ENCODE measurements at places on chromosomes 2 and 18.

- no peak for DNase-seq
These were observed 17.0 kb upstream of the PKDCC start for GRCh38 chr2:42030829-42031228.

GRCh38 chr2:71455741-71456569 lies 2.6 kb downstream of the DYSF start:
- DNase-seq: no peak

- DNase-seq: no peak
These were observed 51.2 kb downstream of the INHBB start for GRCh38 chr2:120396861-120397811.

DNA sequence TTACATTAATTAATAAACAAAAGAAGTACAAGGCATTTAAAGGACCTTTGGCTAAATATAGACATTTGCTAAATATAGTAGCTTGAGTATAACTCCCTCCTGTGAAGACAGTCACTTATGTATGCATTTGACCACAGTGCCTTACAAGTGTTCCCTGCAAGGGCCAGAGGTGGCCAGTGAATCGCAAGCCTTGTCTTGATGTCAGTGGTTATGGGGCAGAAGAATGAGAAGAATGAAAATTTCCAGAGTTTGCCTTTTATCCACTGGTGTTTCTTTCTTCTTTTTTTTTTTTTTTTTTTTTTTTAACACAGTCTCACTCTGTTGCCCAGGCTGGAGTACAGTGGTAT lies 1.8 kb downstream of the LRRFIP1 start:
- DNase-seq: no peak

GRCh38 chr2:234031207-234031606 lies 19.3 kb upstream of the SPP2 start:
- DNase-seq: no peak

- no peak for DNase-seq
These were observed 15.8 kb downstream of the PMAIP1 start for GRCh38 chr18:59915606-59916005.

DNA sequence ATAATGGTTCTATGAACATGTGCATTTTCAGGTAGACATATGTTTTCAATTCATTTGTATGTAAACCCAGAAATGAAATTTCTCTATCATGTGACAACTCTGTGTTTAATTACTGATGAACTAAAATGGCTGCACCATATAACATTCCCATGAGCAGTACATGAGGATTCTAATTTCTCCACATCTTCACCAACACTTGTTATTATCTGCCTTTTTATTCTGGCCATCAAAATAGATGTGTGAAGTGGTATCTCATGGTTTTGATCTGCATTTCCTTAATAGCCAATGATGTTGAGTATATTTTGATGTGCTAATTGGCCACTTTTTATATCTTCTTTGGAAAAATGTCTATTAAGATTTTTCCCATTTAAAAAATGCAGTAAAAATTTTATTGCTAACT lies 205.1 kb upstream of the SMAD7 start:
- DNase-seq: no peak

DNA sequence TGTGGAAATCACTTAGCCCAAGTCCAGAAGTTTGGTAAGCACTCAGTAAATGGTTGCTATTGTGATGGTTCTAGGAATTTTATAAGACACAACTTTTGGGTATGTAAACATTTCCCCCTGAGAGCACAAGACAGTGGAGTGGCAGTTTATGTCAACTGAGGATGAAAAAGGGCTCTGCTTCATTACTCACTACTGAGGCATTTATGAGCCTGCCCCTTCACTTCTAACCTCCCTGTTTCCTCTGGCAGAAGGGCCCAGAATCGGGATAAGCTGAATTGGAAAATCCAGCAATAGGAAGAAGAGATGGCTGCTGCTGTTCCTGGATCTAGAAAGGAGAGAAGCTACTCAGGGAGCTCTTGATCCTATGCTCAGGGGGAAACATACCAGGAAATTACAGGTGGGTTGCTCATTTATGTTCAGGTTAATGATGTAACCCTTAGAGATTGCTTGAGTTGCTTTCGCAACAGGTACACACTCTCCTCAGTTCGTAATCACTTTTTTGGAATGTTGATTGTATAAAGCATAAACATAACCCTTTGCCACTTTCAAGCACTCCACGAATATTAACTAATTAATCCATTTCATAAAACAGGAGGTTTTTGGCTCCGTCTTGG lies 46.3 kb downstream of the ADCYAP1 start:
- DNase-seq: no peak

DNA sequence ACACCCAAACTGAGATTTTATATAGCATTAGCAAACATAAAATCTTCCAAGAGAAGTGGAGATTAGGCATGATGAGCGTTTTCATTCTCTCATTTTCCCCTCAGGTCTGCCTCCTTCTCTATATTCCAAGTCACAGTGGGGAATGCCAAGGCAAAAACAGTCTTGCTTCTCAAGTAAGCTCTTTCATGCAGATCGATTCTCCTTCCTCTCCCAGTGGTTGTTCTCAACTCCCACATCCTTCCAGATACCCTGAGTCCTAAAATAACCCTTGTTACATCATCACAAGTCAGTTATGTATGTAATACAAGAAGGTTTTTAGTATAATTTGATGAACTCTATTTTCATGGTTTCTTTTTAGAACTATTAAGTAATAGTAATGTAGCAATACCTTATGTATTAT lies 150.6 kb downstream of the TXNL1 start:
- no peak for DNase-seq

GRCh38 chr18:44238454-44238853 lies 442.2 kb upstream of the SETBP1 start:
- DNase-seq: no peak

DNA sequence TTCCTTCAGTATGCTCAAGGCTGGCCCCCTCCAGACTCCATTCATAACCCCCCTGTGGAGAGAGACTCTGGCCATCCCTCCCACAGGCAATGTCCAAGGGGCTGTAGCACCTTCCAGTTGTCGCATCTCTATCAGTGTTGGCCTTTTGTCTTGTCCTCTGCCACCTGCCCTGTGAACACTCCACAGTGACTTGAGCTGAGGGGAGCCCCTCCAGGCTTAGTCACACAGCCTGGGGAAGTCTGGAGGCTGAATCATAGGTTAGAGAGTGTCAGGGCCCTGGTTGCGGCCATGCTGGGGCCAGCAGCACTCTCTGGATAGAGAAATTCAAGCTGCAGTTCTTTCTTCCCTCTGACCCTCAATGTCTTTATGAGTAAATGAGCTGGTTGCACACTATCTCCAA lies 64.7 kb downstream of the GYPC start:
- no peak for DNase-seq

DNA sequence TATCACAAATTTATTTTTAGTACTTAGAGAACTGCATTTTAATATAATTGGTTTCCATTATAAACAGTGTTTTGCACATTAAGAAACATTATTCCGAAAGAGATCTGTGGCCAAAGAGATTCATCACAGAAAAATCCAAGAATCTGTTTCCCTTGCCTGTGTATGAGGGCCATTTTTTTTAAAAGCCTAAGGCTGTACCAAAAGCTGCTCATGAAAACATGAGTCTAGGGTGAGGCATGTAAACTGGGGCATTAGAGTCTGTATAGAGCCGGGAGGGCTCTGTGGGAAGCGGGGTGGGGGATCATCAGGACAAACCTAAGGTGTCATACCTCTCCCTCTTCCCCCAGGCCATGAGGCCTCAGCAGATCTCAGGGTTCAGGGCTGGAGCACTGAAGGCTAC lies 223.8 kb downstream of the FBXO15 start:
- no peak for DNase-seq

DNA sequence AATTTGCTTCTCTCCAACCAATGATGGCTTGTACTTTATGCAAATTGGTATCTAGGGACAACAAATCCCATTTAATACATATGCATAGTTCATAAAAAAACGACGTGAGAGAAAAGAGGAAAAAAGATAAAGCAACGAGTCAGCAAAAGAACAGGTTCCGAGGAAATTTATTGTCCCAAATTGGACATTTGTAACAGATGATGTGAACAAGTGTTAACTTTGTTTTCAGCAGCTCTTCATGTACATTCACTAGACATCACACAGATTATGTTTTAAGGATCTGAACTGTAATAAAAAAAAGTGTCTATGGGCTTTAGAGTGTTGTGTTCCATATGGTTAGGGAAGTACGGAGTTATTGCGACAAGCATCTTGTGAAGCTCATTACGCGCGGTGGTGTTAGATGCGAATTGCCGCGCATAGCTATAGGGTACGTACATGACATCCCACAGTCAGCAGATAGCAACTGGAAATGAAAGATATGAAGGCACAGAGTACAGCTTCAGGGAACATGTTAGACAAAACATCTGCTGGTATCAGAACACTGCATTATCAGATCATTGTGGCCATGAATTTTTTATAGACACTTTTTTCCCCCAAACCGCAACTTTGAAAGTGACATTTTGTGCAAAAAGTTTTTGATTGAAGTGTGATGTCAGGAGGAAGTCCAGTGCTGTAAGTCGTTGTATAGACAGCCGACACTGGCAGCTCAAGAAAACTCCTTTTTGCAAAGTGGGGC lies 1073.1 kb upstream of the FANCL start:
- DNase-seq: no peak

DNA sequence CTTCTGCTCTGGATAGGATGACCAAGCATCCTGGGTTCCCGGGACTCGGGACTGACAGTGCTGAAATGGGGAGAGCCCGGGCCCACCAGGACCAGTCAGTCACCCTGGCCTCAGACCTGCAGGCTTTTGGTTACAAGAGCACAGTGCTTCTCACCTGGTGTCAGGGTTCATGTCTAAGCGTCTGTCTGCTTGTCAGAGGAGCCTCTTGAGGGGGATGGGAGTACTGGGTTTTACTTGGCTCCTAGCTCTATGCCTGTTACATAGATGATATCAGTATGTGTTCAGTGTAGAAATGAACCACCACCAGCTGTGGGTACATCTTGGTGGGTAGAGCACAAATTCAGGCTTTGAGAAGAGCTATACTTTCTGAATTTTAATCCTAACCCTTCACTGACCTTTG lies 29.9 kb downstream of the PCARE start:
- DNase-seq: no peak

GRCh38 chr2:109331896-109332848 lies 203.2 kb downstream of the SH3RF3 start:
- no peak for DNase-seq

DNA sequence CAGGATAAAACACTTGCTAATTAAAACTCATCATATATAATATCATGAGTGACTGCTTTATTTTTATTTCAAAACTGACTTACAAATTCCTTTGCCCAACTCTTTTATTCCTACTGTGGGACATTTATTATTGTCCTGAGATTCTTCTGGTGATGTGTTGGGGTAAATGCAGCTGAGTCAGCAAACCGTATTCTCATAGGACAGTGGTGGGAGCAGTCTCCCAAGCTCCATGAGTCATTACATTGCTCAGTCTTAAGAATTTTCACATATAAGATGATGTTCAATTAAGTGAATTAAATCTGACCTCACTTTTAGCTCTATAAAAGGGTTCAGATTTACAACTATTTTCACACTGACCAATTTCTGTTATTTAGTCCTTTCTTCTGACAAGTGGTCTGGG lies 1530.7 kb downstream of the LRP1B start:
- no peak for DNase-seq

DNA sequence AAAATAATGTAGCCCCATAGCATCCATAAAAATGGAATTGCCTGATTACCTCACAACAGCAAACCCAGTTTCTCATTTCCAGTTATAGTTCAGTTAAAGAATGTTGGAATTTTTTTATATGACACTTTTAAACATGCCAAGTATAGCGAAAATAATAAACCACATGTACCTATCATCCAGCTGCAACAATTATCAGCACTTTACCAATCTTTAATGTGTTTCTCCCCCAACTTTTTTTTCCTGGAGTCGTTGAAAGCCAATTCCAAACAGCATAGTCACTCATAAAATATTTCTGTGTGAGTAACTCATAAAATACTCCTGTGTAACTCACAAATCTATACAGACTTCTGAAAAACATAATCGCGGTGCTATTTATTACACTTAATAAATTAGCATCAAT lies 38.1 kb downstream of the SMAD4 start:
- no peak for DNase-seq

- DNase-seq: no peak
These were observed 42.0 kb downstream of the EPHA4 start for GRCh38 chr2:221529943-221530652.

- no peak for DNase-seq
These were observed 189.8 kb downstream of the SNTG2 start for GRCh38 chr2:1140389-1141003.

DNA sequence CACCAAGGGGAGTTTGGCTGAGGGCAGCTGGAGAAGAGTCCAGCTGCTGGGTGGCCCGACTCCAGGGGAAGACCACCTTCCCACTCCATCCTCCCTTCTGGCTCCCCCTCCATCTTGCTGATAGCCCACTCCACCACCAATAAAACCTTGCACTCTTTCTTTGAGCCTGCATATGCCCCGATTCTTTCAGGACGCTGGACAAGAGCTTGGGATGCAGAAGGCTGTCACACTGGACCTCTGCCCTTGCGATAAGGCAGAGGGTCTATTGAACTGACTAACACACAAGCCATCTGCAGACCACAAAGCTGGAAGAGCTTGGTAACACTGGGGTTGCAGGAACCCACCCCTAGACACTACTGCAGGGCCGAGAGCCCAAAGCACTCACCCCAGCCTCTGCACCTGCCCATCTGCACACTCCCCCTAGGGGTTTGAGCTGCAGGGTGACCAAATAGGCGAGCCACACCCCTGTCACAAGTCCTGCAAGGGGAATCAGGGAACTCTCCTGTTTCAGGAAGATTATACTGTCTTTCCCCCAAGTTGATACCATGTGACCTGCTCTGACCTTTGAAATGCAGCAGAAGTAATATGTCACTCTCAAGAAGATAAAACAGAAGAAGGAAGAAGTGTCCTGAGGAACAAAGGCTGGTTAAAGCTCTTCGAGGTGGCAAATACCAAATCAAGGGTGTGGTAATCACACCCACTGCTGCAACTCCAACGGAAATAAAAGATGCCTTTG lies 70.5 kb downstream of the SMAD4 start:
- DNase-seq: no peak

DNA sequence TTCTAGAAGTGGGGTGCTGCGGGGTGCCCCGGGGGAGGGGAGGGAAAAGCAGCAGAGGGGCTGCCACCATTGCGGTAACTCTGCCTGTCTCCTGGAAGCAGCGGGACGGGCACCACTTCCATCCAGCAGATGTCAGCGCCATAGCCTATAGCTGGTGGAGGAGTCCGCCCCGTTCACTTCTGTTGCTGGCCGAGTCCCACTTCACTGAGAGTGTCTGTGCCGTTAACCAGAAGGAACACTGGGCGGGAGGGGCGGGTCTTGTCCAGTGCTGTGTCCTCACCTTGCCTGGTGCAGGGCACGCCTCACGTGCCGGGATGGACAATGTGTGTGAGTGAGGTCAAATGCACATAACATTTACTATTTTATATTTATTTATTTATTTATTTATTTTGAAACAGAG lies 19.3 kb upstream of the ODC1 start:
- no peak for DNase-seq

GRCh38 chr2:70894765-70895164 lies 40.9 kb upstream of the ATP6V1B1 start:
- no peak for DNase-seq
